ENCODE measurements at places on chromosomes 11 and 22.

DNA sequence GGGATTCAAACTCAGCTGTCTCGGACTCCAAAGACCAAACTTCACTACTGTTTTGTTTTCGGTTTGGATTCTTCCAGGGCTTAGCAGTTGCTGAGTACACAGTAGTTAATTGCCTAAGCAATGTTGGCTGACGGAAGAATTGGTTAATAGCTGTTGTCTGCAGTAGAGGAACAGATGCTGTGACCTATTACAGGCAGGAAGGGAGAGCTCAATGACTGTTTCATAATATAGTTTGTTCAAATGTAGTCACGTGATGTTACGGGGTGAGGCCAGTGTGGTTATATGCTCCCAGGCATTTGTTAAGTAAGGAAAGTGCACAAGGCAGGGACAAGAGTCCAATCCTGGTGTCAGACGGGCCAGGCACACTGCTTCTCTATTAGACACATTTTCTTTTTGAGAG lies 222.6 kb upstream of the CCDC90B start:
- DNase-seq, result no peak

DNA sequence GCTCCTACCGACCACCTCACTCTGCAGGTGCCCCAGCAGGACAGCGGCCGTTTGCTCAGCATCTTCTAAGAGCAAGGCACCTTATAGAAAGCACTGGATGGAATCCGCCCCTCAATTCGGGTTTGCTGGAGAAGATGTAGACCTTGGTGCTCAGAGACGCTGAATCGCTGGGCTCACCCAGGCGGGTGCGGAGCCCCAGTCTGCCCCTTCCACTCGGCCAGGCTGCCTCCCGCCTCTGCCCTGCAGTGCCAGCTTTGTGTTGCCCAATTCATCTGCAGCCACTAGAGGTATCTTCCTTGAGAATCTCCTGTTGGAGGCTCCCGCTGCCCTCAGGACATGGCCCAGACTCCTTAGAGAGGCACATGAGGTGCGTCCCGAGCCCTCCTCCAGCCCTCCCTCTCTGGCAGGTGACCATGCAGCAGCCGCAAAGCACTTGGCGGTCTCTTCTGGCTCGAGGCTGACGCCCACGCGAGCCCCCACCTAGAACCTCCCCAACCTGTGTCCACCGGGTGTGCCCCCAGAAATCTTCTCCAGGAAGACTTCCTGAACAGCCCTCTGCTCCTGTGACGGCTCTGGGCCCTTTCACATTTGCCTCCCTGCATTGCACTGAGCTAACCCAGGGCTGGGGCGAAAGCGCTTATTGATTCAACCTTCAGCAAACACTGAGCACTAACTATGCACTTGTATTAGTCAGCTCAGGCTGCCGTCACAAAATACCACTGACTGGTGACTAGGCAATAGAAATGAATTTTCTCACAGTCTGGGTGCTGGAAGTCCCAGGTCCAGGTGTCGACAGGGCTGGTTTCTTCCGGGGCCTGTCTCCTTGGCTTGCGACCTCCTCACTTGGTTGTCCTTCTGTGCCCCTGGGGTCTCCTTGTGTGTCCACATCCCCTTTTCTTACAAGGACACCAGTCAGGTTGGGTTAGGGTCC lies 117.5 kb downstream of the WNT7B start:
- DNase-seq, result no peak

DNA sequence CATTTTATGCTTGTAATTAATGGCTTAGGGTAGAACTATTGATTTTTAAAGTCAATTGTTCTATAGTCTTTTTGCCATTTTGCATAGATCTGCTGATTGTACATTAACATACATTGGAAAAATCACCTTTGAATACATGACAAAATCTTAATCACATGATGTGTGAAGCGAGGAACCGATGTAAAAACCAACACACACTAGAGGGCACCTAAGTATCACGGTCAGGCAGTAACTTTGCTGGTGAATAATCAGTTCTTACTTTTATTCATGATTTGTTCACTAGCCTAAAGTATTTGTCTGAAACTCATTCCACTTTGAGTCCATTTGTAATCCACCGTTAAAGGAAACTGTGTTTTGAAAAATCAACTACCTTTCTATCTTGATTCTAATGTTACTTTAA lies 28.2 kb downstream of the JHY start:
- DNase-seq, result no peak

- no peak for DNase-seq
These were observed 13.9 kb upstream of the NAV2 start for GRCh38 chr11:19698493-19699292.

- DNase-seq, result no peak
These were observed 16.5 kb upstream of the SMCO4 start for GRCh38 chr11:93559681-93560080.

DNA sequence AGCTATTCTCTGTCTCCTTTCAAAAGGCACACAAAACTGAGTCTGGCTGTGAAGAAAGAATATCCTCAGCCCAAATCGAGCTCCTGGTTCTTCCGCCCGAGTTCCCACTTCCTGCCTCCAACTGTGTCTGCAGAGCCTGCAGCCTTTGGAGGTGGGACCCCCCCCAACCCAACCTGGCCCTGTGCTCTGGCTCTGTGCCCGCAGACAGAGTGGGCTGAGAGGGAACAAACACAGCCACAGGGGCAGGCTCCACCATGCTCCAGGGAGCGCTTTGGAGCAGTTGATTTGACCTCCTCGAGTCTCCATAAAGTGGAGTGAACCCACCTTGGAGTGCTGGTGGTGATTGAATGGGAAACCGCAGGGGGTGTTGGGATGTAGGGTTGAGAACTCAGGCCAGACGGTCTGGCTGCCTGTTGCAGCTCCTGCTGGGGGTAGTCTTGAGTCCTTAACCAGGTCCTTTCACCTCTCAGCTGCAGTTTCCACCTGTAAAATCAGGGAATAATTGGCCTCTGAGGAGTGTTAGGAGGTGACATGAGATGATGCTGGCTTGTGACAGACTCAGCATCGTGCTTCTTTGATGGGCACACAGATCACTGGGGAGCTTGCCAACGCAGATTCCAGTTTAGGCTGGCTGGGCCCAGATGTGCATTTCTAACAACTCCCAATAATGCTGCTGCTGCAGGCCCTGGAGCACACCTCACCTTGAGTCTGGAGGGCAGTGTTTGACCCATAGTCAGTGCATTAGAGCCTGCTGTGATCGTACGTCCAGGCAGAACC lies 11.4 kb downstream of the DAGLA start:
- no peak for DNase-seq
